ENCODE measurements at places on chromosomes 6 and 20.

DNA sequence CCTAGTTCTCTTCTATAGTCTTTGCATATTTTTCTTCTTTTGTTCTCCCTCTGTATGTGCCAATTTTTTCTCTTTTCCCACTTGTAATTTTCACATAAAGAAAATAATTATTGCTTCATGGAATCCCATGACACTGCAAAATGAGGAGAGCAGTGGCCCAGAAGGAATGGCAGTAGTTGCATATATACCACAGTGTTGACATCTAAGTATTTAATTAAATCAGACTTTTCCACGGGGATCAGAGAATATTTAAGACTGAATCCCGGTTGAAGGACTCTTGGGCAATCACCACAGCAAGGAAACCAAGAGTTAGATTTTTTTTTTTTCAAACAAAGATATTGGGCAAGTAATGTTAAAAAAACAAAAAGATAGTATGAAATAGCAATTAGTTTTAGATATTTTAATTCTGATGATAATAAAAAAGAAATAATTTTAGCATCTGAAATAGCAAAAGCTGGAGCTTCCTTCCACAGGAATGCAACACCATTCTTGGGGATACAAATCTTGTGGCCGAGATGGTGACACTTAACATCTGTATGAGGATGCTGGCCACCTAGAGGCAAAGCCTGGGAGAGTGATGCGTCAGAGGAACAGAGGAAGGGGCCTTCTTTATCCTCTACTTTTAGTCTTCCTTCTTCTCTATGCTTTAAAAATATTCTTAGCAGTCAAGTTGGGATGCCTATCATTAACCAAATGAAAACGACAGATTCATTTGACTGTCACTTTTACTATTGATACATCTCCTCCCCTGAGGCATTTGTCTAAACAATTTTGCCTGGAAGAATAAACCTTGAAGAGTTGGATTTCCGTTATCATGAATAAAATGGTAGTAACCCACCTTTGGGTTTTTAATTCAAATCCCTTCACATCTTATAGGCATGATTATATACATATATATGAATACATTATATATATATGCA, 356.2 kb downstream of the GJA1 start:
- no peak for DNase-seq

DNA sequence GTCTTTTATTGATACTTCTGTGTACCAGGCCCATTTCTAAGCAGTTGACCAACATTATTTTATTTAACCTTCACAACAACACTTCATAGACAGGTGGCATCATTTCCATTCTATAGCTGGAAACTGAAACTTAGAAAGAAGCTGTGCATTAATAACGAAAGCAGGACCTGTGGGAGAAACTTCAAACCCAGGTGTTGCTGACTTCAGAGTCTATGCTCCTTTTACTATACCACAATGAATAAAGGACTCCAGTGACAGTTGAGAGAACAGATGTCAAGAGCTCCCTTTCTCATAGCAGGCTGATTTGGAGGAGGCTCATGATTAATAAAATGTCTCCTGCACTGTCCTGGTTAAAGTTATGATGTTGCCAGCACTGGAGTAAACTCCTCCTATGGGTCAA, 56.6 kb upstream of the POU3F2 start:
- no peak for DNase-seq

DNA sequence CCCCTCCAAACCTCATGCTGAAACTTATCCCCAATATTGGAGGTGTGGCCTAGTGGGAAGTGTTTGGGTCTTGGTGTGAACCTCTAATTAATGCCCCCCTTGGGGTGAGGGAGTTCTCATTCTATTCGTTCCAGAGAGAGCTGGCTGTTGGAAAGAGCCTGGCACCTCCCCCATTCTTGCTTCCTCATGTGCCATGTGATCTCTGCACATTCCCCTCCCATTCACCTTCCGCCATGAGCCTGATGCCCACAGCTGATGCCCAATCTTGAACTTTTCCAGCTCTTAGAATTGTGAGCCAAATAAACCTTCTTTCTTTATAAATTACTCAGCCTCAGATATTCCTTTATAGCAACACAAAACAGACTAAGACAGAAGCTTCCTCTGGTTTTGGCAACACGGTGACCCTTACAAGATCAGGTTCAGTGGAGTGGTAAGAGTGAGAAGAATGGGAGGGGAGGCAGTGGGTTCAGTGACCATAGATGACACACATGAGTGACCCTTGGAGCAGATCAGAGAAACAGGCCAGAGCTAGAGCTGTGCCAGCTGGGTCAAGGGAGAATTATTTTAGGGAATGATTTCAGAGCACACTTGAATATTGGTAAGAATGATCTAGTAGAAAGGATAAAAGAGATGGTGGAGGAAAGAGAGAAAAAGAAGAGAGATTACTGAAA, 176.4 kb downstream of the LY86 start:
- no peak for DNase-seq

DNA sequence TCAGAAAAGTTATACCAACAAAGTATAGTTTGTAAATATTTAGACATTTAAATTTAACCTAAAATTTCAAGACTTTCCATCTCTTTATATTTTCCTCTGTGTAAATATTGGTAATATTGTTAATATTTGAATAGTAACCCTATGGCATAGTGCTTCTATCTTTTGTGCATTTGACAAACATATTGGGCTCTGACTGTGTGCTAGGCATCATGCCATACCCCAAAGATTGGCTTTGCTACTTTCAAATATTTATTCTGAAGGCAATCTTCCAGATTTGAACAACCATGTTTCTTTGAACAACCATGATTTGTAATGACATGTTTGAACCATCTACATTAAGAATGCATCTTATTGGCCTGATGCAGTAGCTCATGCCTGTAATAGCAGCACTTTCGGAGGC, 15.5 kb upstream of the PRDM1 start:
- DNase-seq, result no peak

- no peak for DNase-seq
These were observed 1.0 kb downstream of the IGF2R start for GRCh38 chr6:159969921-159970320.

GRCh38 chr6:111715321-111715720, 109.6 kb upstream of the TRAF3IP2 start:
- no peak for DNase-seq

DNA sequence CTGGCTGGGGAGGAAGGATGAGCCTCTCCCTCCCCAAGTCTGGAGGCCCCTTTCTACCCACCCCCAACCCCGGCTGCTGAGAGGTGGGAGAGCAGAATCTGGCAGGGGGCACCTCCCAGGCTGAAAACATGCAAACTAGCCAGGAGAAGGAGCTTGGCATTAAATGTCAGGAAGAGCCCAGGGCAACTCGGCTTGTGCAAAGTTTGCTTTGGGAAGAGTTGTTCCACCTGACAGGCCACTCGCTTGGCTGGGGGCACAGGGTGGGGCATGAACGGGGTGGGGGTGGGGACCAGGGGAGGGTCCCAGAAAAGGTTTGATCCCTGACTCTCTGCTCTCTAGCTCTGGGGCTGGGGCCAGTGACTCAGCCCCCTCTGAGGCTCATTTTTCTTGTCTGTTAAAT, 3.0 kb downstream of the SPDEF start:
- DNase-seq, result no peak

GRCh38 chr6:124671324-124671723, 290.9 kb upstream of the RNF217 start:
- no peak for DNase-seq

DNA sequence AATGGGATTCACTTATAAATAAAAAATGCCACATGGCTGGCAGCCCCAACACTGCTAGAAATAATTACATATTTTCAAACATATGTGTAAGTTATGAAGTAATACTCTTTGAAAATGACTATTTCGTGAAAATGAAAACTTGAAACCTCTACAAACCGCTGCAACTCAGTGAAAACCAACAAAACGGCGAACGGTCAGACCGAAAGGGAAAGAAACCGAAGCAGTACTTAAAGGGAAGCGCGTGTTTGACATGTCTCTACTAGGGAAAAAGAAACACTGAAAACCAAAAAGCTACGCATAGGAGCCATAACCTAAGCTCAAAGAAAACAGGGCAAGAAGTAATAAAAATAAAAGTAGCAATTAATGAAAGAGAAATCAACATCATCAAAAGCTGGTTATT, 121.0 kb upstream of the GGTLC1 start:
- no peak for DNase-seq

DNA sequence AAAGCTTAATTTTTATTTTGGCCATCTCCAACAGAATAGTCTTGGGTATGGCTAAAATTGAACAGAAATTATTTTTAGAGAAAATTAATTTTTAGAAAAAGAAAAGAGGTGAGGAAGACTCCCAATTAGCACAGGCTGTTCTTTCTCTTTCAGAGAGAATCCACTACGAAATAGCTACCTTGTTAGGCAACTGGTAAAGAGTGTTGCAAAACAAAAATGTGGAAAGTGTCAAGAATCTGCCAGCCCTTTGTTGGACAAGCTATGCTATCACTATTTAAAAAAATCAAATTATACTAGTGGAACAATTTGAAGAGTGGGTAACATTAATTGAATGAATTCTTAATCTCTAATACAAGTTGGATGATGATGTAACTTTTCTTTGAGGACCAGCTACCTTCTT, 19.2 kb upstream of the ZSCAN9 start:
- no peak for DNase-seq

DNA sequence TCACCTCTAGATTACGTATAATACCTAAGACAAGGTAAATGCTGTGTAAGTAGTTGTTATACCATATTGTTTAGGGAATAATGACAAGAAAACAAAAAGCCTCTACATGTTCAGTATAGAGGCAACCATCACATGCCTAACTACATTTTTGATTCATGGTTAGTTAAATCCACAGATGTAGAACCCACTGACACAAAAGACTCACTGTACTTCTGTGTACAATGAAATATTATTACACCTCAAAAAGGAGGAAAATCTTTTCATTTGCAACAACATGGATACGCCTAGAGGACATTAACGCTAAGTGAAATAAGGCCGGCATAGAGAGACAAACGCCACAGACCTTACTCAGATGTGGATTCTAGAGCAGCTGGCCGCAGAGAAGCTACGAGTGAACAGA, 50.5 kb downstream of the NINL start:
- no peak for DNase-seq

DNA sequence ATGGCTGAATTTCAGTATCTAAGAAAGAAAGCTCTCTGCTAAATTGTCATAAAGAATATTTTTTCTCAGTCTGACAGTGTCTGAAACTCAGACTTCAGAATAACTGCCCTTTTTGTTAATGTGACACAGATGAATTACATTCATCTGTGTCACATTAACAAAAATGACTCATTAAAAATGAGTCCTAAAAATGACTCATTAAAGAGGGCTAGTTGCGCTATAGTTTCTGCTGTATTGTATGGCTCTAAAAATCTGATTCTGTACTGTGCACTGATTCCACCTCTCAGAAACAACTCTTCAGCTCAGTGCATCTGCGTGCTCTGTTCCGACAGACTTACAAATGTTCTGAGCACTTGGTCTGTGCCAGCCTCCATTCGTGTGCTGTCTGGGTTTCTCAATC, 15.0 kb downstream of the RNF114 start:
- DNase-seq, result no peak

DNA sequence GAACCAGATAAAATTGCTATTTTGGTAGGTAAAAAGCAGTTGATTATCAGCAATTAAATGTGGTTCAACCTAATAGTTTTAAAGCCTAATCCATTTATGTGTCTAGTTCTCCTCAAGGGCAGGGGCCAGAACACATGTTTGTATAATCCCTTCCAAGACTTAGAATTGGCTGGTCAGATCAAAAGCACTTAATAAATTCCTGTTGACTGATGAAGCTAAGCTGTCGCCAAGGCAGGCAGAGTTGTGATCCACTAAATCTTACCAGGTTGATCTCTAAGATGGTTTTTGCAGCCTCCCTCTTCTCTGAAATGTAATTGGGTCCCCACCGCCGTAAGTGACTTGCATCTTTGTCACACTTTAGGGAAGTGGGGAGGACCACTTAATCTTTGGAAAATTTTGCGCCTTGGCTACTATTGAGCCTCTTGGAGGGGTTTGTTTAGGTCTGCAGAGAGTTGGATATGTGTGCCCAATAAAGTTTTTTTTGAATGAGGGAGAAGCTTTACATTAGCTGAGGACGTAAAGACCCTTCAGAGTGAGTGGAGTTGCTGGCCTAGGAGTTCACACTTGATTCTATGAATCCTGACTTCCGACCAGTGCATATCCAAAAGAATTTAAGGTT, 65.9 kb downstream of the PHF20 start:
- DNase-seq, result no peak

- DNase-seq, result no peak
These were observed 250.9 kb downstream of the TINAG start for GRCh38 chr6:54559136-54559535.

GRCh38 chr6:30884521-30885480, 482 bp downstream of the DDR1 start:
- DNase-seq, result no peak

DNA sequence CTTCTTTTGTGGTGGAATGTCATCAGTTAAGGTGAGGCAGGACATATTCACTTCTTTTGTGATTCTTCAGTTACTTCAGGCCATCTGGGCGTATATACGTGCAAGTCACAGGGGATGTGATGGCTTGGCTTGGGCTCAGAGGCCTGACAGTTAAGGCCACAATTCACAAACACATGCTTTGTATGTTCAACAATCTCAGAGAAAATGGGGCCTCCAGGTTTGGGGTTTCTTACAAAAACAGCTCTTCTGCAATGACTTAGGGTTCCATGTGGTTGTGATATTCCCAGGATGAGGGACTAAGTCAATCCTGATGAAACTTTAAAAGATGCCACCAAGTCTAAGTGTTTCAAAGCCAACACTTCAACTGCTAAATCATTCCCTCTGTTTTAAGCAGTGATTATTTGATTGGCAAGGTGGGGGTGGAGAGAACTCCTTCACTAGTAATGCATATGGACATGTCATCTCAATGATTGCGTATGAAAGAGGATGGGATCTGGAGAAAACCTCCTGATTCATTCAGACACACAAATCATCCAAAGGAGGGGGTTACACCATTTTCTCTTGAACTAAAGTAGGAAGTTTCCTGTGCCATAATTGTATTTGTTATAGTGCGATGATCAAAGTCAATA, 41.7 kb upstream of the HEY2 start:
- DNase-seq, result no peak

- no peak for DNase-seq
These were observed 239.2 kb downstream of the SYNDIG1 start for GRCh38 chr20:24708411-24709295.
